ENCODE measurements at places on chromosomes 6 and 20. TPM values are rescaled to one million over a fixed set of nuclear protein-coding genes. Genes with fewer than 3 reads are reported as not detected.

Gene RNF182
- total RNA-seq, result 2.6 TPM

Gene PREX1
- total RNA-seq, result 14.9 TPM

Gene C6orf62
- total RNA-seq, result 63.4 TPM

Gene CHRNA4
- total RNA-seq, result 0.38 TPM

Gene ZNF311
- 0.12 TPM for total RNA-seq

Gene PHACTR3
- total RNA-seq, result 0.45 TPM

Gene ANKRD6
- 1.5 TPM for total RNA-seq

Gene FNDC1
- 0.09 TPM for total RNA-seq

Gene GNRH2
- 0.22 TPM for total RNA-seq

Gene HSPA12B
- 0.70 TPM for total RNA-seq

Gene SLC35D3
- total RNA-seq, result not detected

Gene CDSN
- 0.05 TPM for total RNA-seq

Gene ZDHHC14
- 3.2 TPM for total RNA-seq
